Pancreas (tissue), 10 donors: ENCODE measurements at places on chromosomes 4 and X.

GRCh38 chr4:77263247-77263646 lies 106.2 kb downstream of the CCNG2 start:
- no peak for DNase-seq

- no peak for DNase-seq
These were observed 362.4 kb upstream of the HTR2C start for GRCh38 chrX:114221445-114221844.

GRCh38 chr4:185096032-185096653 lies 46.9 kb upstream of the SLC25A4 start:
- DNase-seq: peak; percentile 40

GRCh38 chr4:114654592-114654991 lies 56.0 kb downstream of the UGT8 start:
- no peak for DNase-seq

- DNase-seq: no peak
These were observed 38.1 kb upstream of the GK2 start for GRCh38 chr4:79446145-79446544.

DNA sequence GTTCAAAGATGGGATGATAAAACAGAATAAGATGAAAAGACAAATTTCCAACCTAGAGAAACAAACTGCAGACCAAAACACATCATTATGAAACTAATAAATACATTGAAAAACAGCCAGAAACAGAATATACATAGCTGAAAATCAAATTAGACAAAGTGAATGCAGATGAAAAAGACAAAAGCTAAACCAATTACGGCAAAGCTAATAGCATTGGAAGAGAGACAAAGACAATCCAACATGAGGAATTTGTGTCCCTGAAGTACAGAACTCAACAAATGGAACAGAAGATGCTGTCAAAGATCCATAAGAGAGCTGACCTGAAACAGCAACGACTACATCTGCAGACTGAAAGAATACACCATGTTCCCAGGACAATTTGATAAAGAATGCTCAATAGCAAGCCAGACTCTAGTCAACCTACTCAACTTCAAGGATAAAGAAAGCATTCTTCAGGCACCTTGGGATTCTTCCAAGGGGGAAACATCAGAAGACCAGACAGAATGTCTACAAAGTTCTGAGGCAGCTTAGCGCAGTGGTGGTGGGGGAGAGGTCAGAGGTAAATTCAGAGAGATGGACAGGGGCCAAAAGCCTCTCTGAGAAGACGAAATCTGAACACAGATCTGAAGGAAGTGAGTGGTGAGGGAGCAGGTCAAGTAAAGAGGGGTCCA lies 27.4 kb upstream of the IRAK1 start:
- DNase-seq: no peak

GRCh38 chr4:112321776-112322684 lies 24.9 kb downstream of the ALPK1 start:
- no peak for DNase-seq

DNA sequence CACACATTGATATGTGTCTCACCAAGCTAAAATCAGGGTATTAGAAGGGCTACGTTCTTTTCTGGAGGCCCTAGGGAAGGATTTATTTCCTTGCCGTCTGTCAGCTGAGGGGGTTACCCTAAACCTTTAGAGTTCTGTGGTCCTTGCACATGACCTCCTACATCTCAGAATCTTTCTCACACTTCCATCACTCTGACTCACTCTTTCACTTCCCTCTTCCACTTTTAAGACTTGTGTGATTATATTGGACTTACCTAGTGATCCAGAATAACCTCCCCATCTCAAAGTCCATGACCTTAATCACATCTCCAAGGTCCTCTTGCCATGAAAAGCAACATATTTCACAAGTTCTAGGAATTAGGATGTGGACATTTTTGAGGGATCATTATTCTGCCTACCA lies 53.6 kb upstream of the FUNDC1 start:
- DNase-seq: no peak

GRCh38 chrX:38672646-38673045 lies 111.3 kb downstream of the TSPAN7 start:
- DNase-seq: no peak

- DNase-seq: no peak
These were observed 98.7 kb downstream of the MAB21L2 start for GRCh38 chr4:150680651-150681050.

GRCh38 chr4:140856621-140857062 lies 100.5 kb upstream of the TBC1D9 start:
- DNase-seq: no peak

DNA sequence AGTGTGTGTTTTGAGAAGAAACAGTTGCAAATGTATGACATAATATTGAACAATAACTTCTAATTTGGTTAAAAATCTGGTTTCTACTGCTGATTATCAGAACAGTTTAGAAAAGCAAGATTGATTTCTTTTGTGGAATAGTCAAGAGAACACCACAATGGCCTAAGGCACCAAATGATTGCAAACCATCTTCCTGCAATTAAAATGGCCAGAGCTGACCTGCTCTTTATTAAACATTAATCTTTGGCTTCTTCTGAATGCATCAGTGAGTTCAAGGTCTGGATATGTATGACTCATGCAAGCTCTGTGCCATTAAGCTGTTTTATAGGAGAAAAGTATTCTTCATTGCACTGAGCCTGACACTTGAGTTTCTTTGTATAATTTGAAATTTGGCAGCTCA lies 107.8 kb upstream of the PDHA2 start:
- DNase-seq: no peak

- no peak for DNase-seq
These were observed 1039.1 kb upstream of the INTU start for GRCh38 chr4:126593626-126594025.

DNA sequence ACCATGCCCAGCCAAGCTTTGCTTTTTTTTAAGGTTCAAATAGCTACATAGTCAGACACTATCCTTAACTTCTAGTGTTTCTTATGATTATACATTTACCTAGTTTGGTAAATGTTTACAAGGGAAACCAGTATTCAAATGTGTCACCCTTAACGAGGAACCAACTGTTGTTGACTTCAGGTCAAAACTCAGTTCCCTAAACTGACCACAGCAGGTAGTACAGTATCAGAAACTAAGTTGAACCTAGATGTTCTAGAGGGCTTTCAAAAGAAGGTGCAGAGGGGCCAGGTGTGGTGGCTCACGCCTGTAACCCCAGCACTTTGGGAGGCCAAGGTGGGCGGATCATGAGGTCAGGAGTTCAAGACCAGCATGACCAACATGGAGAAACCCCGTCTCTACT lies 11.3 kb downstream of the GPC4 start:
- no peak for DNase-seq

DNA sequence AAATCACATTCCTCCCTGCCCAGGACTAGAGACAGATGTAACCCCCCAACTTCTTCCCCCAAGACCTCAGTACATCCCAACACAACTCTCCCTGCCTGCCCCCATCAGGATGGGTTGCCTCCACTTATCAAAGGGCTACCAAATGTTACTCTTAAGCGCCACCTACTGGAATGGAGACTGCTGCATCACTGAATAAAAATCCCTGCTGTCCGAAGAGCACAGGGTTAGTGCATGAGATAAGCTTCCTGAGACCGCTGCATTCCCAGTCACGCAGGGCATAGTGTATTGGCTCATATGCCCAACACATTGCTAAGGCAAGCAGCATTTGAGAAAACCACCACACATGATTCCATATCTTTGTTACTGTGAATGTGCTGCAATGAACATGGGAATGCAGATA lies 544.5 kb downstream of the PPP4R3C start:
- no peak for DNase-seq

DNA sequence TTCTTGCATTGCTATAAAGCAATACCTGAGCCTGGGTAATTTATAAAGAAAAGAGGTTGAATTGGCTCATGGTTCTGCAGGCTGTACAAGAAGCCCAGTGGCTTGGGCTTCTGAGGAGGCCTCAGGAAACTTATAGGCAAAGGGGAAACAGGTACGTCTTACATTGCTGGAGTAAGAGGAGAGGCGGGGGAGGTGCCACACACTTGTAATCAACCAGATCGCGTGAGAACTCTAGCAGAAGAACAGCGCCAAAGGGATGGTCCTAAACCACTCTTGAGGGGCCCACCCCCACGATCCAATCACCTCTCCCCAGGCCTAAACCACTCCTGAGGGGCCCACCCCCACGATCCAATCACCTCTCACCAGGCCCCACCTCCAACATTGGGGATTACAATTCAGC lies 50.6 kb upstream of the SHOX start:
- no peak for DNase-seq

- no peak for DNase-seq
These were observed 7.8 kb upstream of the FAM149A start for GRCh38 chr4:186096681-186097165.

GRCh38 chr4:76585272-76585671 lies 150.2 kb downstream of the SHROOM3 start:
- DNase-seq: no peak

- DNase-seq: no peak
These were observed 241.1 kb upstream of the PPP1R2C start for GRCh38 chrX:43019021-43019420.

DNA sequence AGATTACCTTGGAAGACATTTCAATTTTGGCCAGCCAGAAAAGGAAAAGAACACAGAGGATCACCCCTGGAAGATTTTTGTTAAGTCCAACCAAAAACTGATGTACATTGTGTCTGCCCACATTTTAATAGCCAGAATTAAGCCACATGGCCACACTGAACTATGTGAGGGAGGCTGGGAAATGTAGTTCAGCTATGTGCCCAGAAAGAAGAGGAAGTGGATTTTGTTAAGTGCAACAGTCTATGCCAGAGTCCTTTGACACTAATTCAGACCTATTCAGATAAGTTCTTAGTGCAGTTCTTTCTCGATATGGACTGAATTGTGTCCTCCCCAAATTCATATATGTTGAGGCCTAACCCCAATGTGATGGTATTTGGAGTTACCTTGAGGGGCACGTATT lies 18.4 kb downstream of the PRPS1 start:
- no peak for DNase-seq

DNA sequence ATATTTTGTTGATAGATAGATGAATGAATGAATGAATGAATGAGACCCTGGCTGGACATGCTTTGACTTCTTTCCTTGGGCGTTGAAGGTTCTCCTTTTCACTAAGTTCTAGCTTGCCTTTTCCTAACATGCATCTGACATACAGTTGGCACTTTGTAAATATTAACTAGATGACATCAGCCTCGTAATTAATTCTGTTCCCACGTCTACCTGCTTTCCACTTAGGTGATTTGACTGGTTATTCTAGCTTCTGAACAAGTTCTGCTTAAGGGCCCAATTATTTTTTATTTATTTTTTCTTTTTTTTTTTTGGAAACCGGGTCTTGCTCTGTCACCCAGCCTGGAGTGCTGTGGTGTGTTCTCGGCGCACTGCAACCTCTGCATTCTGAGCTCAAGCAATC lies 13.9 kb upstream of the RASL11B start:
- DNase-seq: no peak

DNA sequence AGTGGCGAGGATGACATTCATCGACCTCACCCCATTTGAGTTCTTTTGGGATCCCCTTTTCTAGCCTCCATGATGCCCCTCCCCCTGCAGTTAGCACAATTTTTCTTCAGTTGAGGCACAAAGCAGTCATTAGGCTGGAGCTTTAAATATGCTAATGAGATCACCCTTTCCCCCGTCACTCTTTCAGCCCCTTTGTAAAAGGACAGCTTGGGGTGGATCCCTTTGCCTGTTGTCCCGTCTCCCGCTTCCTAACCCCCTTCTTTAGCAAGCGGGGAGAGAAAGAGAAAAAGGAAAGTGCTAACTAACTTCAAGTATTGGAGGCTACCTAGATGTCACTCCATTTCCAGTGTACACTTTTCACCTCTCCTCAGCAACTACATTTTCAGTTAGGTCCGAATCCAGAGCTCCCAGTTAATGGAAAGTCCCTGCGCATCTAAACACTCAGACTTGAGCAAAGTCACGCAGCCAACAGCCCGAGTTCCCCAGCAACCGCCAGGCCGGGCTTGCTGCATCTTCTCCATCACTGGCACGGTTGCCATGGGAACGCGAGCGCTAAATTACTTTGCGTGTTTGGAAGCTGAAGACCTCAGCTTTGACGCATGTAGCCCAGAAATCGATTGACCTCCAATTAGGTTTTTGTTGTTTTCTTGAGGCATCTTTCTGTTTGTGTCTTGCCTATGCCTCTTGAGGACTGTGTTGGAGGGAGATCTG lies 76.8 kb downstream of the RTL5 start:
- DNase-seq: no peak

DNA sequence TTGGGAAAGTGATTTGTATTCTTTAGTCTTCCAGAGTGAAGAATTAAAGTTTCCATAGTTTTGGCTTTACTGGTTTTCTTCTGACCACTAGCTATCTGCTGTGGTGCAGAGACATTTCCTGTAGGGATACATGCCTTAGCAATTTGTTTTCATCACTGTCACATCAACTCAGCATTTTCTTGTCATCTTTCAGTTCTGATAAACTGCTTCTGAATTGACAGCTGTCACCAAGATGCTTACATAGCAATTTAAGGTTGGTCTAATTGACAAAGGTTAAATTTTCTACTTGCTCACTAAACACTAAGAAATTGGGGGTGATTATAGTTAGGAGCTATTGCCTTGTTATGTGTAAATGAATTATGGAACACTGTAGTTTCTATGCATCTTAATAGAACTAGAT lies 232.5 kb downstream of the TEX13A start:
- no peak for DNase-seq

GRCh38 chr4:6682862-6683590 lies 10.7 kb upstream of the S100P start:
- no peak for DNase-seq

- DNase-seq: no peak
These were observed 416.6 kb upstream of the MAGEB18 start for GRCh38 chrX:25721564-25721963.

DNA sequence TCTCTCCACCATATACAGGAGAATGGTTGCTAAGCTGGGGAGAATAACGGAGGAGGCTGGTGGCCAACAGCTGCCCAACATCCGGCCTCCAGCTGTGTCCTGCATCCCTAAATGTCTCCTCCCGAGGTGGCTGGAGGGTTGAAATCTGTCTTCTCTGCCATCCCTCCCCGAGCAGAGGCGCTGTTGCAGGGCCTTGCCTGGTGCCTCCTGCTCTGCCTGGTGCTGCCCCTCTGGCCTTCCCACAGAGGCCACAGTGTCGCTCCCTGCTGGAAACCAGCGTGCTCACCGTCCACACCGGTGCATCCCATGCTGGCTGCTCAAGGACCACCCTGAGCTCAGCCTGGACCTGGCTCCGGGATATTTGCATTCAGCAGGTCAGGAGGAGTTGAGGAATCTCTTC lies 115.2 kb downstream of the ENPP6 start:
- DNase-seq: no peak

DNA sequence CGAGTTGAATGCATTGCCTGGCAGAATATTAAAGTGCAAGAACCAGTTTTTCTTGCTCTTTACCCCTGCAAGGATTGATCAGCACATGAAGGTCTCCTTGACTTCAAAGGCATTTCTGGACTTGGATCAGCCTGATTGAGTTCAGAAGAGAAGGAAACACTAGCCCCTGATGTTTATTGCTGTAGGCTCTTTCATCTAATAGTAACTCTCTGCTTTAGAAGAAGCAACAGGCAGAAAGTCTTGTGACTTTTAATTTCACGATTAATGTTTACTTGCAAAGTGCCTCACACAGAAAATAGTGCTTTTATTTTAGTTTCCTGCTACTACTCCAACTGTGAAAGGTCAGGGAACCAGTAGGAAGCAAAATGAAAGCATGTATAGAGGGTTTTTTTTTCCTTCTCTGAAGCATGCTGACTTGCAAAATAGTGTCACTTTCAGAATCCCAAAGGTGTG lies 69.1 kb downstream of the PCDH7 start:
- DNase-seq: no peak
